ENCODE measurements at places on chromosomes 4 and X. TPM values are rescaled to one million over a fixed set of nuclear protein-coding genes. Genes with fewer than 3 reads are reported as not detected.

- DNase-seq = no peak
These were observed 6.8 kb downstream of the ANXA3 start for GRCh38 chr4:78558410-78558809.

GRCh38 chr4:189815404-189816192 lies 125.1 kb upstream of the FRG1 start:
- no peak for DNase-seq

DNA sequence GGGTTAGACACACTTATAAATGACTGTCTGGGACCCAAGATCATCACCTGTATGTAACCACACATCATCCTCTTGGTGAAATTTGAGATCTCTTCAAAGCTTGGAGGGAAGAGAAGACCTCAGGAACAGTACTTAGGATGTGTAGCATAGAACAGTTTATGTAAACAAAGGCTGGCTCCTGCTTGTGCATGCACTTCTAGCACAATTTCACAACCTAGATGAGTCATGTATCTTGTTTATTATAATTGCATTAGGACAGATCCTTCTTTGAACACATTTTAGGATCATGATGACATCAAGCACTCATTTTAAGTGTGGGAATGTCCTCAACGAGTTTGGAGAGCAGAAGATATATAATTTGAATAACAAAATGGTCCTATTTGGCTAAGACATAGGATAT lies 26.3 kb upstream of the ZMAT1 start:
- DNase-seq = peak; percentile 6

GRCh38 chr4:180808862-180809261 lies 1434.3 kb upstream of the TENM3 start:
- no peak for DNase-seq

- DNase-seq = no peak
These were observed 26.8 kb downstream of the ANXA10 start for GRCh38 chr4:168119100-168119499.

Gene ALAS2
- total RNA-seq = not detected

Gene SRP72
- 59.8 TPM for total RNA-seq

Gene CNGA1
- total RNA-seq = 6.0 TPM

Measured in hepatocyte (in vitro differentiated cells).